Activated T-cell treated with anti-CD3 and anti-CD28 coated beads, Interleukin-2, amount 50 U/mL, for 72 hours (primary cell): ENCODE measurements at places on chromosomes 12 and 14. TPM values are rescaled to one million over a fixed set of nuclear protein-coding genes. Genes with fewer than 3 reads are reported as not detected.

GRCh38 chr14:75205591-75205990 lies 29.2 kb upstream of the TMED10 start:
- DNase-seq: peak; percentile 10

DNA sequence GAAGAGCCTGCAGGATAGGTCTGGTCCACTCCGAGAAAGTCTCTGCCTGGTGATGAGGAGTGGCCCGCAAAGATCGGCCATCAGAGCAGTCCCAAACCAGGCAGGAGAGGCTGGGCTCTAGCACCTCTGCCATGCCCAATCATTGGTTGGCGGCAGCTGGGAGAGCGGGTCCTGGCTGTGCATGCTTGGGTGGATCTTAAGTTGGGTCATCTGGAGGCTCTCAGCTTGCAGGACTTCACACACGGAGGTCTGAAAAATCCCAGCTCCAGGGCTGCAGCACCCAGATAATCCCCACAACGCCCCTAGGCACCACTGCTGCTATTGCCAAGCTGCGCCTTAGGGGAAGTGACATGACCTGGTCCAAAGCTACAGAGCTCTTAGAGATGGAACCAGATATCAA lies 766.7 kb upstream of the TBX3 start:
- DNase-seq: no peak

- DNase-seq: no peak
These were observed 33.8 kb downstream of the SYT1 start for GRCh38 chr12:78898416-78898815.

- DNase-seq: no peak
These were observed 6.3 kb downstream of the ITGA5 start for GRCh38 chr12:54412786-54413185.

GRCh38 chr12:40953076-40953475 lies 235.0 kb upstream of the PDZRN4 start:
- no peak for DNase-seq

DNA sequence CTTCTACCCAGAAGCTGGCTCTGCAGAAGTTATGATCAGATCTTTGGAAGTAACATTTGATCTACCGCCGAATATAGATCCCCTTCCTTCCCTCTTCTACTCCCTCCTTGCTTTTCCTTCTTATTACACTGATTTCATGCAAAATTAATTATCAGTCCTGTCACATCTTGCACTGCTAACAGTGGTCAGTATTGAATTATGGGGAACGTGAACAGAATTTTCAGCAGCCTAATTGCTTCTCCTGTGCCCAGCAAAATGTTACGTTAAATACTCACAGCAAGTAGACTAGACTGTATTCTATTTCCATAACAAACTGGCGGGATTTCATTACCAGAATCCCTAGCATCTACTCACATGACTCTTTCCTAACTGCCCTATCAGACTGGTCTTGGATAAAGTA lies 596.9 kb downstream of the DIO2 start:
- no peak for DNase-seq

DNA sequence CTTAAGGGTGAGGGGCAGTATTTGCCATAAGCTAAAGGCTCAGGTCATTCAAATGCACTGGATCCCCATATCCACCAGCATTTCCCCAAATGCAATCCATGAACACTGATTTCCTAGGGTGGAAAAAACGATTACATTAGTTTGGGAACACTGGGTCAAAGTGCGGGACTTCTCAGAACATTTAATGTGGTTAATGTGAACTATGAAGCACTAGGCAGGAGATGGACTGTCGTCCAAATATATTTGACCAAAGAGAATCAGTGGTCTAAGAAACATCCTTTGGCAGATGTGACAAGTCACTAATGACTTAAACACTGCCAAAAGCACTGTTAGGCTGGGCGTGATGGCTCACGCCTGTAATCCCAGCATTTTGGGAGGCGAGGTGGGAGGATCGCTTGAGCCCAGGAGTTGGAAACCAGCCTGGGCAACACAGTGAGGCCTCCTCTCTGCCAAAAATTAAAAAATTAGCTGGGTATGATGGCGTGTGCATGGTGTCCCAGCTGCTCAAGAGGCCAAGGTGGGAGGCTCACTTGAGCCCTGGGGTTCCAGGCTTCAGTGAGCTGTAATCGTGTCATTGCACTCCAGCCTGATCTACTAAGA lies 205.4 kb downstream of the CALM1 start:
- no peak for DNase-seq

GRCh38 chr12:93591137-93591868 lies 18.8 kb downstream of the SOCS2 start:
- peak; percentile 37 for DNase-seq

DNA sequence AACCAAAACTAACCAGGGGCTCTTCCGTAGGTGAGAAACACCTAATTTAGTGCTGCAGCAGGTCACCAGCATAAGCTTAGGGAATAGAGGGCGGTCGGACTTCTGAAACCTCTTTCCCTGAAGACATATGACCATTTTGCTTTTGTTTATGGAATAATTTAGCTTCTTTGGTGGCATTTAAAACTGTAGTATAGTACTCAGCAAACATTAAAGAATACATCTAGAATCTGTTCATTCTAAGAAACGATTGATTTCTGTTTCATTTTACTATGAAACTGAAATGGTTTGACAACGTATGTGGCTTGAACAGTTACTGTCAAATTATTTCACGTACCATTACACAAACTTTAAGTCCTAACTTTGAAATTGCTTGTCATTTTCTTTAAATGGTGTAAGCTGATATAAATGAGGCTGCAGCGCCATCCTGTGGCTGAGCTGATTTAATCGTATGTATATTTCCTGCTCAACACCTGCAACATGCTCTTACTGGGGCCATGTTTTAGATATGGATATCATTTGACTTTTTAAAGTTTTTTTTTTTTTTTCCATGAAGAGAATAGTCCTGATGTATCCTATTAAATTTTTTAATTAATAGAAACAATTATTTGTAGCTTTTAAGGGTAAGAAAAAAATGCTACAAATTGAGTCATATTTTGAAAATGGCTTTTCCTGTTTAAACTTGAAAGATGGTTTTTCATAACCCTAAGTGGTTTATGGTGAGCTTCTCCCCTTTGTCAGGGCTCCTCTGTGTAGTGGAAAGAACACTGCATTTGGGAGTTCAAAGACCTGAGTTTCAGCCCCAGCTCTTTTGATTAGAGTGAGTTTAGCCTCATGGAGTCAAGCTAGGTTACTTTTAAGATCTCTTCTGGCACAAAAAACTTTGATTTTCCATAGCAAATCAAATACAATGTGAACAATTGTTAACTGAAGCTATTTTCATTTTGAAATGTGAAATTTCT lies 27.4 kb downstream of the CFAP54 start:
- peak; percentile 85 for DNase-seq

DNA sequence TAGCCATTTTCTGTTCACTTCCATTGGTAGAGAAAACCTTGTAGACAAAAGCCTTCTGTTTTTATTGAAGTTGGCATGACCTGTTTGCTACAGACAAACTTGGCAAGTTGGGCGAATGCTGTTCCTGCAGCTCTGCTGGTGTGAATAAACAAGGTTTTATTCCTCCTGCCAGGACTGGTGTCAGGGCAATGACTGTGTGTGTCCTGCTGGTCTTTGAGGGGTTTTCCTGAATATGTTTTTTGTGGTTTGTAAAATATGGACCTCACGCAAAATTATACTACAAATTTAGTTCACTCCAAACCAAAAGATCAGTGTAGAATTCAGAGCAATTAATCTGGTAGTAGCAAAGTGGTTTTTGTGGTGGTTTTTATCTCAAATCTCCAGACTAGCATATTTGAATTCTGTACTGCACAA lies 140.8 kb downstream of the ERC1 start:
- DNase-seq: no peak

DNA sequence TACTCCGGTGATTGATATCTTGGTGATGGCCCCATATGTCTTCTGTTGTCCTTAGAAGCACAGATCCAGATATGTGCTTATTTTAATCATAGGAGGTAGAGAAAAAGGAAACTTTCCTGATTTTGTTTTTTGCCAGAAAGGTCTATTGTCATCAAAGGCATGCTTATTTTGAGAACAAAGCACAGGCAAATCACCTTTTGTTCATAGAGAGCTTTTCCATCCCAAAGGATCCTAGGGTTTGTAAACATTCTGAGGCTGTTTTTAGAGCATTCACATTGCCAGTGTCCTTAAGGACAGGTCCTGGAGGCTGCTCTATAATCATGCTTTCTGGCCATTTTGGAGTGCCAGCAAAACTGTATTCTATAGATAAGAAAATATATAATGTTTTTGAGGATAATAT lies 148.5 kb upstream of the SEL1L start:
- DNase-seq: no peak

The LRRK2 gene
- total RNA-seq: not detected

The POTEM gene
- not detected for total RNA-seq

The KCNA1 gene
- 0.07 TPM for total RNA-seq

The BTBD7 gene
- 12.5 TPM for total RNA-seq
